ENCODE measurements at places on chromosomes 7 and 10. TPM values are rescaled to one million over a fixed set of nuclear protein-coding genes. Genes with fewer than 3 reads are reported as not detected.

- DNase-seq: no peak
Measured at GRCh38 chr10:94402843-94403379, 570 bp downstream of the TBC1D12 start.

Gene MALRD1
- total RNA-seq: 2.4 TPM

GRCh38 chr10:20887706-20888555, 9.2 kb downstream of the NEBL start:
- no peak for DNase-seq

DNA sequence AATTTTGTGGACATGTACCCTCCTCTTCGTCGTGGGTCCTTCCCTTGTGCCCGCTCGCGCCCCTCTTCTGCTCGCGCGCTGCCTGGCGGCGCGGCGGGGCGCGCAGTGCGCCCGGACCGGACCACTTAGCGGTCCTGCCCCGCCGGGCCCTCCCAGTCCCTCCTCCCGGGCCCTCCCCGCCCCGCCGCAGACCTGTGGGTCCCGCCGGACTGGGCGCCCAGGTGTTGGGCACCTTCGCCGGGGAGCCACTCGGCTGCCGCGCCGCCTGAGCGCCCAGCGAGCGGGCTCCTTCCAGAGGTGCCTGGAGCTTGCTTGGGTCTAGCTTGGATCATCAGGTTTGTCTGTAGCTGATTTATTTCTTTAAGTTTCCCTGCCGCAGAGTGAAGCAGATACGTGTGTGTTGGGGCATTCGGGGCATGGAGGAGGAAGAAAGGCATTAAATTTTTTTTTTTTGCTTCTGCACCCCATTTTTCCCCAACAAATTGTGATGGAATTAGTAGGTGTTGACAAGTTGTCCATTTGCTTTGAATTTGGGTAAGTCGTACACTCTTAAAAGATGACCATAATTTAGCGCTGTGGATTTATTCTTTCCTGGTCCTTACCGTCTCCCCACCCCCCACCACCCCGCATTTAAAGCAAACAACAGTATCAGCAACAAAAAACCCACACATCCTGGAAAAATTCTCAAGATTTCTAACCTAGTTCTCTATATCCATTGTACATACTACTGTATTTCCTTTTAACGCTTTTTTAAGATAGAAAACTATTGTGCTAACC, 905 bp downstream of the C1GALT1 start:
- no peak for DNase-seq

- DNase-seq: peak; percentile 18
Measured at GRCh38 chr10:132508581-132509443, 28.8 kb upstream of the INPP5A start.

DNA sequence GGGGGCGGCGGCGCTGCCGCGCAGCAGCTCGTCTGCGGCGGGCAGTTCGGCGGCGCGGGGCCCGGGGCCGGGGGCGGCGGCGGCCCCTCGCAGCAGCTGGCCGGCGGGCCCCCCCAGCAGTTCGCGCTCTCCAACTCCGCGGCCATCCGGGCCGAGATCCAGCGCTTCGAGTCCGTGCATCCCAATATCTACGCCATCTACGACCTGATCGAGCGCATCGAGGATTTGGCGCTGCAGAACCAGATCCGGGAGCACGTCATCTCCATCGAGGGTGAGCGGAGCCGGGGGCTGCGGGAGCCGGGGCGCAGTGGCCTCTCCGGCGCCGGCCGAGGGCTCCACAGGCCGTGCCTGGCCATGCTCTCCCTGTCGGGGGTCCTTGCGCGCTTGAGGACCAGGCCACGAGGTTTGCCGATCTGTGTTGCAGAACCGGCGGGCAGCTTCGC, 548 bp downstream of the AGAP3 start:
- no peak for DNase-seq

Gene IL2RA
- 9.9 TPM for total RNA-seq

Gene NRF1
- total RNA-seq: 32.3 TPM

Gene OIT3
- not detected for total RNA-seq

DNA sequence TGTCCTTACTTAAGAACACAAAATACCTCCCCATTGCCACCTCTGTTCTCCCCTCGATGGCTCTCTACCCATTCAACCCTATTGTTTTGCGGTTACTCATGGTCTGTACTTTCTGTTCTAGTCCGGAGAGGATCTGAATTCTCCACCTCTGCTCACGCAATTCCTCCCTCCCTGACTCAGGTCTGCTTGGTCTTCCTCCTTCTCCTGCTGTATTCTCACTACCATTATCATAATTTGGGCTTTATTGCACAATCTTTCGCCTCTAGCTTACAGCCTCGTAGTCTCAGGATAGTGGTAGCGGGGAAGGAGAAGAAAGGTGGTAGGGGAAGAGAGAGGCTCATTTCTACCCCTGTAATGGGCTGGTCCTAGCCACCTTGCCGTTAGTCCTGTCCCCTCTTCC, 35.4 kb upstream of the FAM180A start:
- no peak for DNase-seq

DNA sequence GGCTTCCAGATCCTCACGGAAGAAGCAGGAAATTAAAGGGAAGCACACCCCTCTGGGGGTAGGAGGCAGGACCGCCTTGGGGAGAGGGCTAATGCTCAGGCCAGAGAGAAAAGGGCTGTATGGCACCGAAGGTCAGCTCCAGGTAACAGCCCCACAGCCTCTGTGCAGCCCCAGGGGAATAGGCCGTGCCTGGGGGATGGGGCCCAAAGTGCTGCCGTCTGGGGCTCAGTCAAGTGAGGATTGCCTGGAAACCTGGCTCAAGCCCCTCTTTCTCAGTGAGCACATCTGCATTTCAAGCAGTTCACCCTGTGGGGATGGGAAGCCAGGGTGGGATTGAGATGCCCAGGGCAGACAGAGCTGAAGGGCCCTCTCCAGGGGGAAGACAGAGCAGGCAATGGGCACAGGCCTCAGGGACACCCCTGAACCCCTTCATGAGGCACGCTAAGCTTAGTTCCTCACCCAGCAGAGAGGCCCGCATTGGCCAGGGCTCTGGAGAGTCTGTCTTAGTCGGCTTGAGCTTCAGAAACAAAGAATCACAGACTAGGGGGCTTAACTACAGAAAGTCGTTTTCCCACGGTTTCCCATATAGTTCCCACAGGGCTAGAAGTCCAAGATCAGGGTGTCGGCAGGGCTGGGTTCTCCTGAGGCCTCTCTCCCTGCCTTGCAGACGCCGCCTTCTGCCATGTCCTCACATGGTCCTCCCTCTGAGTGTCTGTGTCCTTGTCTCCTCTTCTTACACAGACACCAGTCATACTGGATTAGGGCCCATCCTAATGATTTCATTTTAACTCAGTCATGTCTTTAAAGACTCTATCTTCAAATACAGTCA, 118.2 kb downstream of the PTPN20 start:
- no peak for DNase-seq

- no peak for DNase-seq
Measured at GRCh38 chr10:63286754-63287264, 153.7 kb downstream of the NRBF2 start.

- no peak for DNase-seq
Measured at GRCh38 chr7:81627536-81628287, 142.1 kb downstream of the HGF start.

GRCh38 chr10:31883397-31883796, 45.2 kb downstream of the ARHGAP12 start:
- DNase-seq: no peak

DNA sequence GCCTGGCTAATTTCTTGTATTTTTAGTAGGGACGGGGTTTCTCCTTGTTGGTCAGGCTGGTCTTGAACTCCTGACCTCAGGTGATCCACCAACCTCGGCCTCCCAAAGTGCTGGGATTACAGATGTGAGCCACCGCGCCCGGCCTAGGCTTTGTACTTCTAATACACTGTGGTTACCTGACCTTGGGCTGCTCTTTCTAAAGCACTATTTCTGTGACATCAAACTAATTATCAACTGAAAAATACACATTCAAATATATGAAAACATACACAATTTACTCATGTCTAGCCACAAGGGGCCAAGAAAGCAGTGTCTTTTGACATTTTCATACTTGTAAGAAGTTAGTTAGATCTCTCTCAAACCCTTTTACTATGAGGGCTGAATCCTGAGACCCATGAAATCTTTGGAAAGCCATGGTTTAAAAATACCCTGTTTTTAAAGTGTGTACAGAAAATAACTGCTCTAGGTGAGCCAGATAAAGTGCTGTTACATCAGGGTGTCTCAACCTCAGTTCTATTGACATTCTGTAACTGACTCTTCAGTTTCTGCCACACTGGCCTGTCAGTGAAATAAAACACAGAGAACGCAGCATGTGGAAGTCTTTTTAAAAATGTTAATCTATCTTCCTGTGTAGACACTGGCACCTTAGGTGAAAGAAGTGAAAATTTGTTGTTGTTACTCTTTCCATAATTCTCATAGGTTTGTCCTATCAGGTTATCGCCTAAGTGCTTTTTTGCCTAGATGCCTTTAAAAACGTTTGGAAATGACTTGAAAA, 58.8 kb downstream of the CREM start:
- DNase-seq: no peak

- DNase-seq: no peak
Measured at GRCh38 chr7:98872328-98872924, 2.6 kb upstream of the TMEM130 start.

- DNase-seq: no peak
Measured at GRCh38 chr10:69215405-69216171, 4.5 kb upstream of the HKDC1 start.

DNA sequence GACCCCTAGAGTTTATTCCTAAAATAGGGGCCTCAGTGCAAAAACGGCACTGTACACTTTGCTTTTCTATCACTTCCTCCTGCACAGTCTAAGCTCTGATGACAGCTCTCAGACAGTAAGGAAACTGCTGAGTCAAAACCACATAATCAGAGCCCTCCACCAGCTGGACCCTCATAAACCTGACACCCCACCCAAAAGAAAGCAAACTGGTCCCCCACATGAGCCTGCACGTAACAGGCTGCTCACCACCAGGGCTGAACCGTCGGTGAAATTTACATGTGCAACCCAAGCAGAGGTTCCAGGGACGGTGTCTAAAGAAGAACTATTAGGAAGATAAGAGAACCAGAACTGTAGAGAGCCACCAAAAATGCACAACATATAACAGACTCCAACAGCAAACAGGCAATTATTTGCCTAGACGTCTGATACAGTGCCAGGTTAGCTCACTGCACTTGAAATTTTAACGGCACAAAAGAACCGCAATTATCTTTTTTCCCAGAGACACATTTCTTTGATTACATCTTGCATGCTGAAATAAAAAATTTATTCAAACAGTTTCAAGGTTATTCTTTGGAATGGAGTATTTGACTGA, 19.6 kb downstream of the SGMS1 start:
- DNase-seq: no peak

Gene ADK
- total RNA-seq: 23.3 TPM

Gene TSPAN15
- total RNA-seq: 45.6 TPM

Data from omental fat pad (tissue), 4 donors.